Amniotic stem cell (primary cell): ENCODE measurements at places on chromosomes 3 and 15.

DNA sequence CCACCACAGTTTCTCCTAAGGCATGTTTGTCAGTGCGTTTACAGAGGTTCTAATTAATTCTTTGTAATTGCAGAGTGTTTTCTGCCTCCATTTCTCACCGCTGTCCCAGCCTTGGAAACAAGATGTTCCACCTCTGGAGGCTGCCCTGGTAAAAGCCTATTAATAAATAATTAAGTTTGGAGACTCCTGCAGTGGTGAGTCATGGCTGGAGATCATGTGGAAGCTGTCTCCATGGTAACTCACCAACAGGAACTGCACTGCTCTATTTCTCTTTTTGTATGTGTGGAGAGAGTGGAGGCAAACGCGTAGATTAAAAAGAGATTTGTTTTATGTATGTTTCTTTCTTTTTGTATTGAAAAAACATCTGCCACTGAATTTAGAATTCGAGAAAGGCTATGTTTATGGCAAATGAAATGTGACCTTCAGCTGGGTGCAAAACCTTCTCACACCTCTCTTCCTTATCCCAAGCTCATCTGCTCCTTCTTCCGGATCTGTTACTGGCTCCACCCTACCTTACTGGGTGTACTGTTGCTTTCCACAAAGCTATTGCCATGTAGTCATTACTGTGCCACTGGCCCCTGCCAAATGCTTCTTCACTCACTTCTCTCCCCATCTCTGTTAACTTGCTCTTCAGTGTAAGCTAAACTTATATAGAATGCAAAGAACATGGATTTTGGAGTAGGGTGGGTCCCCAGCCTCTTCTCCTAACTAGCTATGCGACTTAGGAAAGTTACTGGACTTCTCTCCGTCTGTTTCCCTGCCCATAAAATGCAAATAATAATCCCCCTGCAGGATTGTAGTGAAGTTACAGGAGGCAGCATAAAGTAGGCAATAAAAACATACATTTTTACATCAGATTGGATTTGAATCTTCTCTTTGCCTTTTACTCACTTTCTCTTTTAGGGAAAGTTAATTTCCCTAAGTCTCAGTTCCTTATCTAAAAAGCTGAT, 778.5 kb downstream of the NTRK3 start:
- no peak for DNase-seq

DNA sequence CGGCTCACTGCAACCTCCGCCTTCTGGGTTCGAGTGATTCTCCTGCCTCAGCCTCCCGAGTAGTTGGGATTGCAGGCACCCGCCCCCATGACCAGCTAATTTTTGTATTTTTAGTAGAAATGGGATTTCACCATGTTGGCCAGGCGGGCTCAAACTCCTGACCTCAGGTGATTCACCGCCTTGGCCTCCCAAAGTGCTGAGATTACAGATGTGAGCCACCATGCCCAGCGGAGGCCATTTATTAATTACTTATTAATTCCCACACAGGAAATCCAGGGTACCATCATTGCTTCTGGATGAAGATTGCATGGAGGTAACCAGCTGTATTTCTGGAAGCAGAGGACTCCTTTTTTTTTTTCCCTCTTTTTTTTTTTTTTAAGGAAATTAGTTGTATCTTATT, 37.8 kb downstream of the MAP4 start:
- DNase-seq = no peak

GRCh38 chr3:64224826-64225610, at the start of gene PRICKLE2:
Gene PRICKLE2 (minus strand): TSS chr3:64225466. CDS start chr3:64198927, 26,539 bp downstream.
- DNase-seq = peak; percentile 63

DNA sequence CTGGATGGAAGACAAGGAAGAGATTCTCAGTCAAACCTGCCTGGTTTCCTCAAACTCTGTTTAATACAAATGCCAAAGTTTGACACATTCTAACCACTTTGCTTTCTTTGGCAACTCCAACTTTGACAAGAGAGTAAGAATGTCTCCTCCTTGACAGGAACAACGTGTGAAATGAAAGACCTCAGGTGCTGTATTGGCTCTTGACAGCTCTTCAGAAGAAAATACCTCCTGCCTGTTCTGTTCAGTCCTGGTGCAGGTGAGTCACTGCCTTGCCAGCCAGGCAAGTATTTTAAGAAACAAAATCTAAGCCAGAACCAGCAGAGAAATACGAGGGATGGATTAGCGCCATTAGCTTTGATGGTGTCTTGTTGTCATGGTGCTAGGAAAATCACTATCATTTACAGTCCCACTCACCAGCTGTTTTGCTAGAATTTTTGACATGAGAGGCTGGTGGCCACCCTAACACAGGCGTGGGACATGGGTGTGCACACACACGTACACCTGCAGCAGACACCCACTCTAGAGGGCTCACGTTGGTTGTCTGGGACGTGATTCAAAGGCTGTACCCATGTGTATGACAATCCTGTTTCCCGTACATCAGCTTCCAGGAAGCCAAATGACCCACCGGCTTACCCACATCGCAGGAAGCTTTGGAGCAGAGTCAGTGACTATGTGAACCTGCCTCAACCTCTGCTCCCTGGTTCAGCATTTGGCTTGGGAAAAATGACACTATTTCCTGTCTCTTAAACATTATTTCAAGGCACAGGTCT, 60.4 kb downstream of the CCNL1 start:
- no peak for DNase-seq

DNA sequence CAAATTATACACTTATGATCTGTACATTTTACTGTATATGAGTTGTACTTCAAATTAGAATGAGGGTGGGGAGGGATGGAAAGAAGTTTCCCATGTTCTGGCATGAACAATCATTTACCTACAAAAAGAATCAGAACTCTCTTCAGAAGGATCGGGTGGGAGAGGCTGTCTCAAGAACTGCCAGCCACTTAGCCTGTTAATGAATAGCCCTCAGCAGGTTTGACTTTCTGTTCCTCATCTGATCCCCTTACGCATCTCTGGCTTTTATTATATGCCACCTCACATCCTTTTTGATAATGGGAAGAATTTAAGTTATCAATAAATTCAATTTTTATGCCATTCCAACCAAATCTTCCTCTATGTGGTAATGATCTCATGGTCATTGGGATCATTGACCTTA, 168.3 kb upstream of the TGFBR2 start:
- DNase-seq = no peak

- no peak for DNase-seq
These were observed 21.6 kb downstream of the SLC6A6 start for GRCh38 chr3:14423963-14424362.

DNA sequence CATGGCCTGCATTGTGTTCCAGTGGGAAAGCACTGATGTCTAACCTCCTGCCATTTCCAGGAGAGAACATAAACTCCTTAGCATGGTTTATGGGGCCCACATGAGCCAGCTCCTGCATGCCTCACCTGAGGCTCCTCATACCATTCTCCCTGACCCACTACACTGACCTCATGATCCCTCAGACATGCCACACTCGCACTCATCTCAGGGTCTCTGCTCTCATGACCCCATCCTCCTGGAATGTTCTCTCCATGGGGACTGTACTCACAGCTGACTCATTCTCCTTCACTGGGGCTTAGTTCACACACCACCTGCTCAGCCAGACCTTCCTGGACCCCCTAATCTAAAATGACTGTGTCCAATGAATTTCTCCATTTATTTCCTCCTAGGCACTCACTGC, 4.0 kb upstream of the LMCD1 start:
- DNase-seq = no peak

GRCh38 chr3:32120471-32120870, 14.1 kb downstream of the GPD1L start:
- DNase-seq = no peak

GRCh38 chr3:107945417-107946094, 145.3 kb downstream of the CD47 start:
- DNase-seq = no peak

GRCh38 chr3:109339714-109340648, 2.6 kb upstream of the DPPA4 start:
- DNase-seq = no peak

DNA sequence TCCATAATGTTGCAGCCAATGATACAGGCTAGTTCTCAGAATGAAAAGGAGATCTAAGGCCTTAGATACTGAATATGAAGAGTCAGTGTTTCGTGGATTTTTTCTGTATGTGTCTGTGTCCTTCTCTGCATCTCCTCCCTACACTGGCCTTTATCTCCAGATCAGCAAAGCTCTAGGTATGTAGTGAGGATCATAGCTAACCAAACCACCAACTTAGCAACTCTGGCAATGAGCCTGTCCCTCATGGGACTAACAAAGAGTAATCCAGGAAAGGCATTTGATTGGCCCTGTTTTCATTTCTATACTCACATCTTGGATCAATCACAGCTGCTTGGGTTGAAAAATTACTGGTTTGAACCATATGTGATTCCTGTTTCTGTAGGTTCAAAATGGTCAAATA, 18.6 kb upstream of the CNTN3 start:
- DNase-seq = no peak

- no peak for DNase-seq
These were observed 94.3 kb downstream of the IGF2BP2 start for GRCh38 chr3:185730550-185730949.

DNA sequence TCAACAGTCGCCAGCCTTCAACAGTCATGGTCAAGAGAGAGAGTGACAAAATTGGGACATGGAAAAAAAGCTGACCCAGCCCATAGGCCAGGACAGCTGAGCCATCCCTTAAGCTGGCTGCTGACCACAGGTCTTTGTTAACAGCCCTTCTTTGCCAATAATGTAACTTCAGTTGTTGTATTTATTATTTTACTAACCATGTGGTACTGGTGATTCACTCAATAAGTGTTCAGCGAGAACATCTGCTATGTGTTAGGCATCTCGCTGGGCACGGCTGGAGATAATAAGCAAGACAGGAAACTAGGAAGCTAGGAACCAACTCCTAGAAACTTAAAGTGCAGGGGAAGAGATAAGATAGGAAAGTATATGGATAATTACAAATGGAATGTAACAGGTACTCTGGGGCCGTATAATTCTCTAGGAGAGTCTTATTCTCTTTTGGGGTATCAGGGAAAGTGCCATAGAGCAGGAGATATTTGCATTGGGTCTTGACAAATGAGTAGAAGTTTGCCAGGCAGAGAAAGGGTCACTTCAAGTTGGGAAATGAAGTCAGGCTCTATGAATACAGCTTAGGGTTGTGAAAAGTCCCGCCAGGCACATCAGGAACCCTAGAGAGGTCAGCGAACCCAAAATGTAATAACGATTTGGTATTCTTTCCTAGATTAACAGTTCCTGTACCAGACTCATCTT, 84.0 kb upstream of the TRA2B start:
- DNase-seq = peak; percentile 87

- no peak for DNase-seq
These were observed 1141.4 kb downstream of the TBL1XR1 start for GRCh38 chr3:176055836-176056235.

DNA sequence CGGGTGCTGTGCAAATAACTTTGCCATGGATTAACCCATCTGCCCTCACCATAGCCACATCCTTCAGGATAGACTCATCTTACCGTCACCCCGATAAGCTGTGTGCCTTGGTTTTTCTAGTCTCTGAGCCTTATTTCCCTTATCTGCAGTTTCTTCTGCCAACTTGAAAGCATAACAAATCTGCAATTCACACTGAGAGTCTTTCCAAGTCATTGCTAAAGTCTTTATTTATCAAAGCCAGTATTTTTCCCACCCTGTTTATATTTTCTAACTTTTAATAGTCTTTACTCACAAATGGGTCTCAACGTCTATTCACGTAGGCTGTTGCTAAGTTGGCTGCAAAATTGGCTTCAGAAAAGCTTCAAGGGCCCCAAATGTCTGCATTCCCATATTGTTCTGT, 61.6 kb upstream of the SUCLG2 start:
- no peak for DNase-seq

DNA sequence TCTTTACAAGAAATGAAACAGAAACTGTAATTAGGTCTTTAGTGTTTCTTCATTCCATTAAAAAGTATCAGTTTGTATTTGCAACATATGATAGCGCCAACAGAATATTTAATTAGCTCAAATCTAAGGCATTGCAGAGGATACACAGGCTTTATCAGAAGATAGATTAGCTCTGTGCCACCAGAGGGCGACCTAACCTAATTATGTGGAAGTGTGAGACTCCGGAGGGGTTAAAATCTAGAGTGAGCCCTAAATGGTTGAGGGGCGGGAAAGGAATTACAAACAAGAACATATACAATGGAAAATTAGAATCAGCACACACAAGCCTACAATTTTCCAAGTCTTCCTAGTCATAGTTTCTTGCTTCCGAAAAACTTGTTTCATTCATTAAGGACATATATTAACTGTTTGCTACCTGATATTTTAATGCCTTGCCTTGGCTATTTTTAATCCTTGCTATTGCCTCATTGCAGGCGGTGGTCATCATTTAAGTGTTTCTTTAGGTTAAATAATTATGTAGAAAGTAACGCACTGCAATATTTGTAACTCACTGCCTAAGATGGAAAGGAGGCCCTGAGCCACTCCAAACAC, 18.0 kb upstream of the RYR3 start:
- peak; percentile 46 for DNase-seq

GRCh38 chr3:72690629-72691028, 157.6 kb downstream of the SHQ1 start:
- no peak for DNase-seq

DNA sequence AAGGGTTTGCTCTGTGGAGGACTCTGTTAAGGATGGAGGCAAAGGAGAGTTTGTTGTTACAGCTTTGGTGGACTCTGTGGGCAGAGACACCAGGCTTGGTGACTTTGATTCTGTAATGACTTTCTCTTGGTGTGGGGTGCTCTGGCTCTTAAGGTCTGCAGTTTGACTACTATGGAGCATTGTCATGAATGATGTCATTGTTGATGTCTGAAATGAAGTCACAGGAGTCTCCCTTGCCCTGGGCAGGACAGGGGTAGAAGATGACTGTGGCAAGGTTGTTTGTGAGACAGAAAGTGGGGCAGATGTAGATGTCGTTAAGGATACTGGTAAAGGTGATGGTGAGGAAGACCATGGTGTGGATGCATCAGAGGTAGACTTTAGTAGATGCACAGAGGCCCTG, 42.7 kb downstream of the HEG1 start:
- DNase-seq = no peak

- DNase-seq = peak; percentile 45
These were observed 7.6 kb downstream of the ZMAT3 start for GRCh38 chr3:179063945-179064560.

- DNase-seq = no peak
These were observed 27.9 kb downstream of the MGLL start for GRCh38 chr3:127794402-127794801.

DNA sequence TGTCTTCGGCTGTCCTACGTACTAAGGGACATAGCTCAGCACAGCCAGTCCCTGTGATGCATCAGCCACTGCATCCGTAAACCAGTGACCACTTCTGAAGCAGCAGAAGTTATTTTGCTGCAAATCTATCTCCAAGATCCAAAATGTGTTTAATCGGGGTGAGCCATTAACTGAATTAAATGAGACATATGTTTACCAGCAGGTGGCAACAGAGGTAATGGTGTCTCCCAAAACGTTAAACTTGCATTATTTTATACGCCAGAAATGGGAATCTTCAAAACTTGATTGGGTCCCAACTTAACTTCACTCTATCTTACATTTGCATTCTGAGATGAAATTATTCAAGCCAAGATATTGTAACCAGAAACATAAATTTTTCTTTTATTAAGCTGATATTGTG, 75.3 kb upstream of the BOC start:
- peak; percentile 10 for DNase-seq

DNA sequence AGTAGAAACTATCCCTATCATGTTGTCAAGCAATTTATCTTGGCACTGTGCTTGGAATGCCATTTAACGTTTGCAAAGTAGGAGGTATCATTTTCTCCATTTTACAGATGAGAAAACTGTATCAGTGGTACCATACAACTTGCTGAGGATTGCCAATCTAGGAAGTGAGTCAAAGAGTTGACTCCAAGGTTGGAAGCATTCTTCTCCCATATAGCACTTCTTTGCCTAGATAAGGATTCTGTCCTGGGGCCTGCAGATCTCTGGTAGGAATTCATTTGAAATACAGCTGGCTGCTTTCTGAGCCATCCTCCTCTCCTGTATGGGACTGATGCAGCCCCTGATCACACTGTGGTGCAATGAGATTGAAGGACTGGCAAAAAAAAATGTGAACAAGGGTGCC, 170.2 kb downstream of the ALDH1A2 start:
- DNase-seq = no peak
